ENCODE measurements at places on chromosomes 2 and 18.

DNA sequence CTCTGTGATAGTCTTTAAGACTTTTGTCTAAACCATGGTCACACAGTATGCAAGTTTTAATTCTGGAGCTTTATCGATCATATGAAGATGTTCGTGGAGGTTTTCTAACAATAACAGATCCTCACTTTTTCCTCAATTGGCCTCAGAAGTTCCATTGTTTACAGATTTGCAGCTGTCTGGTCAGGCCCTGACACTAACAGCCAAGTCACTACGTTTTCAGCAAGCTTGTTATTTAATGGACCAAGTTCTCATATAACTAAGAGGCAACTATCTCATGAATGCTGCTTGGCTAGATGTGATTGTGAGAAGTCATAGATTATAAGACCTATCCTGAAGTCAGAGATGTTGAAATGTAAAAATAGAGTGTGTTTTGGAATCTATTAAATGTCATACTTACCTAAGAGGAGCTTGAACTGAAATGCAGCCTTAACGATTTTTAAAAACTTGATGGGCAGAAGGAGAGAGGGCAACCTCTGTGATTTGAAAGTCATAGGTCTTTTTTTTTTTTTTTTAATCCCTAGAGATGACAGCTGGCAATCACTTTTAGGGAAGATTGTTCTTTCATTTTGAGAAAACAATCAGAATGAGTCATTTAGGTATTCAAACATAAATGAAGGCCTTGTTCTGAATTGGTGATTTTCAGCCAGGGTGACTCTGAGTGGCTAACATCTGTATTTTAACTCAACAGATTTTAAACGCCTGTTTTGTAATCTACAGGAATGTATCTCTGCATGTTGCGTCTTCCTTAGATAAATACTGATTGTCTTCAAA, 48.4 kb upstream of the NEMP2 start:
- DNase-seq = no peak

DNA sequence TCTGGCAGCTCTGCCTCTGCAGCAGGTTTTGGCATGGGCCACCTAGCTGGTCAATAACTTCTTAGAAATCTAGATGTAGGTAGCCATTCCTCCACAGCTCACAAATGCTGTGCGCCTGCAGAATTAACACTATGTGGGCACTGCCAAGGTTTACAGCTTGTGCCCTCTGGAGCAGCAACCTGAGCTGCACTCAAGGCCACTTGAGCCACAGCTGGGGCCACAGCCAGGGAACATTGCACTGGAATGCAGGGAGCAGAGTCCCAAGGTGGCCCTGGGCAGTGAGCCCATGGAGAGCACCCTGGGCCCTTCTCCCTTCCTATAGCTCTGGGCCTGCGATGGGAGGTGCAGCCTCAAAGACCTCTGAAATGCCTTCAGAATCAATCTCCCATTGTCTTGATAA, 365.3 kb downstream of the SATB2 start:
- no peak for DNase-seq

- DNase-seq = no peak
Measured at GRCh38 chr18:78021196-78021595, 771.5 kb downstream of the GALR1 start.

DNA sequence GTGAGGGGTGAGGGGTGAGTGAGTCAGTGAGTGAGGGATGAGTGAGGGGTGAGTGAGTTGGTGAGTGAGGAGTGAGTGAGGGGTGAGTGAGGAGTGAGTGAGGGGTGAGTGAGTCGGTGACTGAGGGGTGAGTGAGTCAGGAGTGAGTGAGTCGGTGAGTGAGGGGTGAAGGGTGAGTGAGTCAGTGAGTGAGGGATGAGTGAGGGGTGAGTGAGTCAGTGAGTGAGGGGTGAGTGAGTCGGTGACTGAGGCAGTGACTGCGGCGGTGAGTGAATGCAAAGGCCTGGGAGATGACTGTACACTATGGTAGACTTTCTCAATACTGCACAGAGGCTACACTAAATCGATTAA, 16.6 kb downstream of the THAP4 start:
- no peak for DNase-seq

DNA sequence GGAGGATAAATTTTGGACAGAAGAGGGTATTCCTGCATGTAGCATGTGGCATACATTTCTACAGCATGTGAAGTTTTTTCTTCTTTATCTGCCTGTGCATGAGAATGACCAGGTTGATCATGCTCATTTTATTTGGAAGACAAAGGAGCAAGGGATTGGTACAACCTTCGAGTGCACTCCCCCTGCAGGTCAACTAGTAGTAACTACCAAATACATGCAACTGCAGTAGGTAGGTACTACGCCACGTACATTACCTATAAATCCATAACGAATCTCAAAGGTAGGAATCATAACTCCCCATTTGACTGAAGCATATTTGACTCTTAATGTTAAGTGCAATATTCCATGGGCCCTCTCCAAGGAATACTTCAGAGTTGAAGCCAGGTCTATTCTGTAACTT, 763.9 kb downstream of the TSN start:
- DNase-seq = no peak

DNA sequence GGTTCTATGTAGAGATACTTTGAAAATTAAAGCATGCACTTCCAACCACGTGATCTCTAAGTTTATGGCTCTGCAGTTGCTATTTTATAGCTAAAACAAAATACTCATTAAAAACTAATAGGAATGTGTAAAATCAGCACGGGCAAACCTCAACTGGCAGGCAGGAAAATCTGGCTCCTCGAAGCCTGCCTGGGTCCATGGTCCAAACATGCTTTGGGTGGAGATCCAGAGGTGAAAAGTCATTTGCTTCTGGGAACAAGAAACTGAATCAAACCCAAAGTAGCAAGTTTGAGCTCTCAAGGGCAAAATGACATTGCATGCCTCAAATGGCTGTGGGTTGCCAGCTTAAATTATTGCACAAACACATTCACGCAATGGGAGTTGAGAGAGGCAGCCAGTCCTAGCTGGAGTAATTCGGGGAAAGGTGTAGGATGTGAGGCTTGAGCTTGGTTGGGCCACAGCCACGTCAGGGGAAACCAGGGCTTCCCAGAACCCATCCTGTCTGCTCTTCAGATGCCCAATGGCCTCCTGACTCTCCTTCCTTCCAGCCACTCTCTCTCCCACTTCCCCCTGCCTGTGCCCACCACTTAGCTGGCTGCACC, 75.2 kb upstream of the LCLAT1 start:
- no peak for DNase-seq

DNA sequence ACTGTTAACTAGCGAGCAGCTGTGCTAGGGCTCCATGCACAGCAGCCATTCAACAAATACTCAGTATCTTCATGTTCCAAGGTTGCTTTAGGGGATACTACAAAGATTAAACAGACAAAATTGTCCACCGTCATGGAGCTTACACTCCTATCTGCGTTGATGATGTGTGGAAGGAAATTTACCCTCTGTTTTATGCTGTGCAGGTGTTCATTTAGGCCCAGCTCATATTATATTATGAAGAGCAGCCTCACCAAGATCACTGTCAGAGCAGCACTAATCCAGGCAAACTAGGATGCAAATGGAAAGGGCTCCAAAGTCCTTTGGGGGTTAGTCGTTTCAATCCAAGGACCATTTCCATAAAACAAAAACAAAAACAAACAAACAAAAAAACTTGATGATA, 13.4 kb upstream of the WIPF1 start:
- DNase-seq = no peak

- no peak for DNase-seq
Measured at GRCh38 chr2:150690870-150691269, 203.4 kb upstream of the RND3 start.

GRCh38 chr2:140679752-140680151, 1451.1 kb downstream of the LRP1B start:
- DNase-seq = no peak

DNA sequence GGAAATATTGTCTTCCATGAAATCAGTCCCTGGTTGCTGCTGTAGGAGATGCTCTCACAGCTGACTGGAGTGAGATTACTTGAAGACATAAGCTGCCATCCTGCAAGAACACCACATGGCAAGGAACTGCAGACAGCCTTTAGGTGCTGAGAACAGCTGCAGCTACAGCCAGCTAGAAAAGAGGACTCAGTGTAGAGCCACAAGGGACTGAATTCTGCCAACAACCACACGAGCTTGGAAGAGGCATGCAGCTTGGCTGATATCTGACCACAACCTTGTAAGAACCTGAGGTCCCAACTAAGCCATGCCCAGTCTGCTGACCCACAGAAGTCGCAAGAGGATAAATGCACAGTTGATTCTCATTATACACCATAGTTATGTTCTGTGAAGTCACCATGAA, 181.8 kb upstream of the ARL4C start:
- DNase-seq = peak; percentile 91

DNA sequence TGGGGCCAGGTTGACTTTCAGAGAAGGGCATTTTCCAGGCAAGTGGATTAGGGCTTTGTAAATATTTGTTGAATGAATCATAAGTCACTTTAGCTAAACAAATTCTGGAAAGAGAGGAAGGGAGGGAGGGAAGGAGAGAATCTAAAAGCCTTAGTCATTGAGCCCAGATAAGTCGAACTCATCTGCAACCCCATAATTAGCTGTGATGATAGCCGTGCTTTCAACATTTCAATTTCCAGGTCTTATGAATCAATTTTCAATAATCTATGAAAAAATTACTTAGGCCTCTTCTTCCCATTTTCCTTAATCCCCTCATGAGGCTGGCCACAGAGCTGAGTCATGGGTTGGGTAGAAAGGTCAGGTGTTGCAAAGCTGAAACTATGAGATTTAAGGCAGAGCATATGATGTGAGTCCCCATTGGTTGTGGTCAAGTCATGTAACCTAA, 111.9 kb upstream of the MAPRE2 start:
- no peak for DNase-seq

DNA sequence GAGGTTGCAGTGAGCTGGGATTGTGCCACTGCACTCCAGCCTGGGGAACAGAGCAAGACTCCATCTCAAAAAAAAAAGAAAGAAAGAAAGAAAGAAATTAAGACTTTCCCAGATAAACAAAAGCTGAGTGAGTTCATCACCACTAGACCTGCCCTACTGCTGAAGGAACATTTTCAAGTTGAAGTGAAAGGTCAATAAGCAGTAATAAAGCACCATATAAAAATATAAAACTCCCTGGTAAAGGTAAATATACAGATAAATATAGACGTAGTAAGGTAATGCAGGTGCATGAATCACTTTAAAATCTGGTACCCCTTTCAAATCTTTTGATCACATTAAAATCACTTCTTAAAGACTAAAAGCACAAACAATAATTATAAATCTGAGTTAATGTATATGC, 42.6 kb downstream of the UNC50 start:
- DNase-seq = no peak

DNA sequence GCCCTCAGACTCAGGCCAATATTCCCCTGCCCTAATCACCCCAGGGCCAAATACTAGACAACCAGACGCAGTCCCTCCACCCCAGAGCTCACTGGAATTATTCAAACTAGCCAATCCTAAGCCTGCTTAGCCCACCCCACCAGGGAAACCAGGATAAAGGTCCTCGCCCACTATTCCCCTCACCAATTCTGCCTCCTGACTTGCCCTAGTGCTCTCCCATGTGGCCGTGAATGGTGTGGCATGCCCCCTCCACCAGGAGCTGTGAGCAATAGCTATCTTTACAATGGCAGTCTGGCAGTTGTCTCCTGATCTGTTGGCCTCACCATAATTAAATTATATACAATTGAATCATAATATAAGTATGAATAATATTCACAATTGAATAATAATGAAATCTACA, 42.3 kb downstream of the FAM124B start:
- DNase-seq = peak; percentile 11

DNA sequence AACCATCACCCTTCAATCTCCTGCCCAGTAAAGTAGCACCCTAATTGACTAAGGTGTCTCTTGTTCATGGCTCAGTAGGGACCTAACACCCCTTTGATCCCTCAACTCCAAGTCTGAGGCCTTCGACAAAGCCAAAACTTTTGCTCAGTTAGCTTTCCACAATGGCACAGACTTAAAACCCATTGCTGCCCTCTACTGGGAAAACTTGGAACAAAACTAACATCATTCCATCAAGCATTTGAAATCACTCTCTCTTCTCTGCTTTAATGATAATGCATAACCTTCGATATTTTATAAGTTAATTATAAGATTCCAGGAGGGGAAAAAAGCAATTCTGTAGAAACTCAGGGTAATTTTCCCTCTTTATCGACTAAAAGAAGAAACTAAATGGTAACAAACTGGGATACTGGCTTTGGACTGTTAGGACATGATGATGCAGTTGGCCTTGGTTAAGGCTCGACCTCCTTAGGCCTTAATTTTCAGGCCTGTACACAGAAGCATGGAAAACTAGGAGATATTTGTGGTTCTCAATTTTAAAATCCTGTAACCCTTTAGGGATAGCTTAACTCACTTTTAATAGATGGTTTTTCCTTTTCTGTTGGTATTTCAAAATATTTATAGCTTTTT, 127.8 kb downstream of the STK39 start:
- DNase-seq = peak; percentile 74

GRCh38 chr2:171688129-171688465, 828 bp downstream of the DYNC1I2 start:
- DNase-seq = peak; percentile 33

DNA sequence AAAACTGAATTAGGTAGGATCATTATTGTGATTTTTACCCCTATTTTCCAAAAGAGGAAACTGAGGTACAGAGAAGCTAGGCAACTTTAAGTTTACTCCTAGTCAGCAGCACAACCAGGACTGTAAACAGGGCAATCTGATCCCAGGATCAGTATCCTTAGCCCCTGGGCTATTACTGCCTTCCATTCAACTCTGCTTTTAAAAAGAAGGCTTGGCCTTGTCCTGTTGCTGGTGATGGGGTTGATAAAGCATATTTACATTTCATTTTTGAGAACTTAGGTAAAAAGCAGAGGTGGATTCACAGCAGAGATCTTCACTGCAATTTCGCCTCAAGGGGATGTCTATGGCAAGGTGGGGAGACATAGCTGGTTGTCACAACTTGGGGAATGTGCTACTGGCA, 148.5 kb downstream of the GALNT14 start:
- DNase-seq = no peak

DNA sequence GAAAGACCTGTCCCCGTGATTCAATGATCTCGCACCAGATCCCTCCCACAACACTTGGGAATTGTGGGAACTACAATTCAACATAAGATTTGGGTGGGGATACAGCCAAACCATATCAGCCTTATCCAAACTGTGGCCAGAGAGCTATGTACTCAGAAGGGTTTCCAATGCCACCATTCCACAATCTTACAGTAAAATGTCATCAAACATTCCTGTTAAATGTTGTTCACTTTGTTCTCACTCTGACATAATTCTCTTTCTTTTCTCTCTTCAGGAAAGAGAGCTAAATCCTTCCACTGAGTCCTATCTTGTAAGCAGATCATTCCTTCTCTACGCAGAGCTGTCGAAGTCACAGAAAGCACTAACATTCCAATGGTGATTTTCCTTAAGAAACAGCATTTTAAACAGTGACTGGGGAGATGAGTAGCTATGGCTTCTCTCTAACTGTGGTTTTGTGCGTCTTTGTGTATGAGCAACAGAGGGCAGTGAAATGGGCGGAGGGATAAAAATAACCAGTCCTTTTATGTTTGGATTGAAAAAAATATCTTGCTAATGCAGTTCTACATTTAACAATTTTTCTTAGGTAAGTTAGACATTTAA, 684.7 kb downstream of the EPHA4 start:
- no peak for DNase-seq

Measured in cardiac muscle cell (in vitro differentiated cells and primary cell).